ENCODE measurements at places on chromosomes 12 and 14.

DNA sequence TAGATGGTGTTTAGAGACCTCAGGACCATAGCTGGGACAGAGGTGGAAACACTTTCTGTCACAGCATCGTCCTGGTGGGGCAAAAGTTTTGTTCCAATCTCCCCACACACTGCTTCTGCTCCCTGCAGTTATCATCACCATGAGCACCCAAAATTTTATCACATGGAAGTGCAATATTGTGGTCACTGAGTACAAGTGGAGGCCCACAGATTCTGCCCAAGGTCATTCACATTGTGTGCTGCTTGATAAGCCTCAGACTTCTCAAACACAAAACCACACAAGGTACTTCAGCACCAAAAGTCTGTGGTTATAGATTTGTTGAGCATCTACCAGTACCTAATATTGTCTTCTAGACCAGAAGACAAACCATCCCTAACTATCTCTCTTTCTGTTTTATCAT lies 554 bp upstream of the KRT77 start:
- no peak for DNase-seq

- no peak for DNase-seq
Observed at GRCh38 chr12:3458041-3458440, 33.0 kb upstream of the PRMT8 start.

- no peak for DNase-seq
Observed at GRCh38 chr14:81211844-81212243, 8.9 kb downstream of the GTF2A1 start.

- no peak for DNase-seq
Observed at GRCh38 chr12:52434081-52434733, at the start of gene KRT75. TSS of gene KRT75 (minus strand) at chr12:52434371. CDS start at chr12:52434304, 67 bp downstream.

DNA sequence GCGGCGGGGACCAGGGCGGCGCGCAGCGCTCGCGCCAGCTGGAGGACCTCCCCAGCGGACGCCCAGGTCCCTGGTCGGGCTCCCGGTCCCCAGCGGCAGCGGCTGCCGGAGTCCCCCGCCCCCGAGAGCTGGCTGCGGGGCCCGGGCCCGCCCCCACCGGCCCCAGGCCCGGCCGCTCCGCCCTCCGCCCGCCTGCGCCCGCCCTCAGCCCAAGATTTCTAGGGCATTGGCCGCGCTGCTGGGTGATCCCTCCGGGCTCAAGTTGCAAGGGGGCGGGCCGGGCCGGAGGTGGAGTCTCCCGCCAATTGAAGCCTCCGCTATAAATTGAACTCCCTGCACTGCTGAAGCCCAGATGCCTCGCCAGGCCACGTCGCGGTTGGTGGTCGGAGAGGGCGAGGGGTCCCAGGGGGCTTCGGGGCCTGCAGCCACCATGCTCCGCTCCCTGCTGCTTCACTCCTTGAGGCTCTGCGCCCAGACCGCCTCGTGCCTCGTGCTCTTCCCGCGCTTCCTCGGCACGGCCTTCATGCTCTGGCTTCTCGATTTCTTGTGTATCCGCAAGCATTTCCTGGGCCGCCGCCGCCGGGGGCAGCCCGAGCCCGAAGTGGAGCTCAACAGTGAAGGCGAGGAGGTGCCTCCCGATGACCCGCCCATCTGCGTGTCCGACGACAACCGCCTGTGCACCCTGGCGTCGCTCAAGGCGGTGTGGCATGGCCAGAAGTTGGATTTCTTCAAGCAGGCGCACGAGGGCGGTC lies at the start of gene DIO3:
Gene DIO3, plus strand, starts transcription at position 351 of the 752 bp plus-strand sequence.
- DNase-seq = no peak

DNA sequence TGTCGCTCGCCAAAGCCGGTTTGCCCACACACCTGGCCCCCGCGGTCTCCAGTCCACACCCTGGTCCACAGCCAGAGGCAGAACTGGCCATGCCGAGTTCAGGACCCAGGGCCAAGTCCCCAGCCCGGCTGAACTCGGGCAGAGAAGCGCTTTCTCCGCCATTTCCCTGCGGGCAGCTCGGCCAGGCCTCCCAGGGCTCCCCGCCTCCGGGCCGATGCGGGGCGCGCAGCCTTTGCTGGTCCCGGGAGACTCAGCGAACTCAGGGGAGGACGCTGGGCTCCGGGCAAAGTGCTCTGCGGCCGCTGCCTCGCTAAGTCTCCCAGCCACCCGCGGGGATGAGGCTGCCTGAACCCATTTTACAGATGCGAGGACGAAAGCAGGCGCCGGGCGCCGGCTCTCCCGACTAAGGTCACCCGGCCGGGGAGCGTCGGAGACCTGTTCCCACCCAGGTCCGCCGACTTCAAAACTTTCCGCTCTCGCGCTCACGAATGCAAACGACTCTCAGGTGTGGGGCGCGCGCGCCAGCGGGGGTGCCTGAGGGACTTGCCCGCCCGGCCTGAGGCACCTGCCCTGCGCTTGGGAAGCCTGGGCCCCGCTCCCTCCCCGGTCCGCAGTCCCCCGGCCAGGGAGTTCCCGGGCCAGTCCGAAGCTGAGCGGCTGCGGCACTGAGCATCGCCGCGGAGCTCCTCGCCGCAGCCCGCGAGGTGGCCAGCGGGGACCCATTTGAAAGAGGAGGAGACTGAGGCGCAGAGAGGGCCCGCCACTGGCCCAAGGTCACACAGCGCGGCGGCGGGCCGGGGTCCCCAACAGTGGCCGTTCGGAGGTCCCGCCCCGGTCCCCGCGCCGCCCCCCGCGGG lies 627 bp downstream of the TESC start:
- peak; percentile 62 for DNase-seq

DNA sequence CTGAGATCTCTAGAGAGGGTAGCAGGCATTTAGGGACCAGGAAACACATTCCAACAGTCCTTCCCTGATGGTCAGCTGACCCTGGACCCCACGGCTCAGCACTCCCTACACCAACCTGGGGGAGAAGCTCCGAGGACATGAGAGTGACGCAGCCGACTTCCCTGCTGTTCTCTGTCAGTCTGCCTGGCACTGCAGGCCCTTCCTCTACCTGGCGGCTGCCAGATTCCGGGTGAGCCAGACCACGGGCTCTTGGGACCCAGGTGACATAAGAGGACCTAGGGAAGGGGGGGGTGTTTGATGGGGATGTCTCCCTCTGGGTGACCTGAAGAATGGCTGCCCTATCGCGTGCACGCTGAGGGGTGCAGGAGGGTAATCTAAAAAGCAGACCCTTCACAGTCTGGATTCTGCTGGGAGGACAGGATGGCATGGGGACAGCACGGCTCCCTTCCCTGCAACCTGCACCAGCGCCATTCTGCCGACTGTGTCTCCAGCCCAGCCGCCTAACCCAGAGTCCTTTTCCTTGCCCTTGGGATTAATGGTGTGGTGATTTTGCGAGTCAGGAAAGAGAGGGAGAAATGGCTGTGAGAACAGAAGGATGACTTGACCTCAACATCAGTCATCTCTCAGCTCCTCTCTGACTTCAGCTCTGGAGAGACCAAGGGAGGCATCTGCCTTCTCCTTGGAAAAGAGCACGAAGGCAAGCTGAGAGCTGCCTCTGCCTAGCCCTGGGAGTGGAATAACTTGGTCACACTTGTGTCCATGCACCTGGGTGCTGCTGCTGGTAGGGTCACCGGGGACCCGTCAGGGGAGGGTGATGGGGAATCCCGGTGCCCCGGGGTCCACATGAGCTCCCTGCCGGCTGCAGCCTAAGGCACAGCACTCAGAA lies 158.5 kb downstream of the CALM1 start:
- no peak for DNase-seq

- DNase-seq = no peak
Observed at GRCh38 chr12:13486794-13487193, 290.3 kb downstream of the EMP1 start.

DNA sequence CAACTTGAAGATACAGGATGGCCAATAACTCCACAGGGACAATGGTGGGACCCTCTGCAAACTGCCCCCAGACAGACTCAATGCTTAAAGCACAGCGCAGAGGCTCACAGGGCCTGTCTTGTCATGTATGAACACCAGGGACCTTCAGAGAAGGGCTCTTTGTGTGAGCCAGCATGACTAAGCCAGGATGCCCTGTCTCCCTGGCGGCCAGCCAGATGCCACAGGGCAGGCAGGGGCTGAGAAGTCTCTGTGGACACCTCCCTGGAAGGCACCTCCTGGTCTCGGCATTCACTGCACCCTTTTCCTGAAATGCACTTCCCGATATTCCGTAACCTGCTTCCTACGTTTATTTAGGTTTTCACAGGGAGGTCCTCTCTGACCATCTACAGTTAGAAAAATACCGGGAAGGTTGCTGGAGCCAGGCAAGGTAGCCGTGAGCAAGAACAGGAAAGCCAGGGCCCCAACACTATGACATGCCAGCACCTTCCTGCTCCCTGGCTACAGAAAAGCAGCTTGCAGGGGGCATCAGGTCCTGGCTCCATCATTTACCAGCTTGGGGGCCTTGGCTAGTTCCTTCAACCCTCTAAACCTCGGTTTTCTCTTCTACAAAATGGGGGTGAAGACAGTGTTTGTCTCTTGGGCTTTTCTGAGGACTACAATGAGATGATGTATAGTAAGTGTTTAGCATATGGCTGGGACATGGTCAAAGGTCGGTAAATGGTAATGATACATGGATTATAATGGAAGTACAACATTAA lies 65.0 kb downstream of the PITPNM2 start:
- peak; percentile 33 for DNase-seq

DNA sequence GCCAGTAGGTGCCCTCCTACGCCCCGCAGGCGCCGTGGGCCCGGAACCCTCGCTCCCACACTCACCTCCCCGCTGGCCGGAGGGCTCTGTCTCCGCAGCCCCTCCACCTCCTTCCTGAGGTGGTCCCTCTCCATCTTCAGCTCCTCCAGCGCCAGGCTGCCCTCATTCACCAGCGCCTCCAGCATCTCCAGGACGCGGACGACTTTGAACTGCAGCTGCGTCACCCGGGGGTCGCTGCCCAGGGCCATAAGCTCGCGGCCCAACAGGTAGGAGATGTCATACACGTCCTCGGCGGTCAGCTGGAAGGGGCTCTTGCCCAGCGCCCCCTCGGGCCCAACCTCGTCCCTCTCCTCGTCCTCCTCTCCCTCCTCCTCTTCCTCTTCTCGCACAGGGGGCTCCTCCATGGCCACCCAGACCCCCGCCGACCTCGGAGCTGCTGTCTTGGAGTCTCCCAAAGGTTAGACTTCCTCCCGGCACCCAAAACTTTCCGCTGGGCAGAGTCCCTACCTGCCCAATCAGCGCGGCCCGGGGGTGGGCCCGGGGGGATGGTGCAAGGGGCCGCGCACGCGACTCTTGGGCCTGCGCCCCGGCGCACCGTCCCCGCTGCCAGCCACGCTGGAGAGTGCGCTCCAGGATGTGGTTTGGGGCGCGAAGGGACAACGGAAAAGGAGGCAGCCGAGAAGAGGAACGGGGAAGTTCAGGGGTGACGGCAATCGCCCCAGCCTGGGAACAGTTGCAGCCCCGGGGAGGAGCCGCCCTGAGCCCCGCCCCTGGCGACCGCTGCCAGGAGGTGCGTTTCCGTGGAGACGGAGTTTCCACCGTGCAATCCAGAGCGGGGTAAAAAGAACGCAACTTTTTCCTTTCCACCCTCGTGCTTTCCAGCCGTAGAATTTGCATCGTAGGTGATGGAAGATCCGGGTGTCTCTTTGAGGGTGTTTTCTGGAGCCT lies at the start of gene RILPL2:
Gene RILPL2, minus strand, starts transcription at position 668 of the 948 bp plus-strand sequence. Its CDS starts 264 bp downstream, at position 404.
- DNase-seq = peak; percentile 96

GRCh38 chr12:119809023-119809422 lies 68.1 kb downstream of the CIT start:
- DNase-seq = no peak

DNA sequence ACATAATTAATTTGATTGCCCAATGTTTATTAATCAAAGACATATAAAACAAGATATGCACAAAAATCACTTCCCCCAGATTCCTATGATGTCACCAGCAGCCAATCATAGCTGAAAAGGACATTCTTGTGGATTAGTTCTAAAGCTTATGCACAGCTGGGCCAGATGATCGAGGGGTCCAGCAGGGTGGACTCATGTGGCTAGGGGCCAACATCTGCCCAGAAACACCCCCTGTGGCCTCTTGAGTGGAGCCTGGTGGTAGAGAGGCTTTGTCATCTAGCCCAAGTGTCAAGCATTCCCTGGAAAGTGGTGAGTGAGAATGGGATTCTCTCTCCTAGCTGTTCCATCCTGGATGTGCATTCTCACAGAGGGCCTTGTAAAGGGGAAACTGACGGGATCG lies 590.0 kb downstream of the BCL11B start:
- DNase-seq = no peak

GRCh38 chr12:29634057-29634456 lies 136.6 kb upstream of the OVCH1 start:
- no peak for DNase-seq

GRCh38 chr12:80707126-80707829 lies at the start of gene MYF6:
TSS of gene MYF6 (plus strand) at chr12:80707634. CDS start at chr12:80707720, 86 bp downstream.
- DNase-seq = no peak

DNA sequence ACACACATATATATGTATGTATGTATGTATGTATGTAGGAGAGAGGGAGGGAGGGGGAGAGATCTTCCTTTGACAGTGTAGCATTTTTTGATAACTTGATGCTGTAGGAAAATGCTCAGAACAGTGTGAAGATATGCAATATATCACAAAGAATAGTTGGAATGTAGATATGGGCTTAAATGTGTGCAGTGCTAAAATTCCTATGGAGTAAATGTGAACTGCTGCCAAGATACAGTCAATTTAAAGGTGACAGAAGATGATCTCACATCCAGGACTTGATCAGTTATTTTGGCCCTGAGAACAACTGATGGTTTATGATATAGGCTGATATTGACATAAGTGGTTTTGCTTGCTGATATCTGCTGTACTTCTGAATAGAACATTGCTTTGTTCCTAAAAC lies 84.2 kb downstream of the DAAM1 start:
- DNase-seq = no peak

DNA sequence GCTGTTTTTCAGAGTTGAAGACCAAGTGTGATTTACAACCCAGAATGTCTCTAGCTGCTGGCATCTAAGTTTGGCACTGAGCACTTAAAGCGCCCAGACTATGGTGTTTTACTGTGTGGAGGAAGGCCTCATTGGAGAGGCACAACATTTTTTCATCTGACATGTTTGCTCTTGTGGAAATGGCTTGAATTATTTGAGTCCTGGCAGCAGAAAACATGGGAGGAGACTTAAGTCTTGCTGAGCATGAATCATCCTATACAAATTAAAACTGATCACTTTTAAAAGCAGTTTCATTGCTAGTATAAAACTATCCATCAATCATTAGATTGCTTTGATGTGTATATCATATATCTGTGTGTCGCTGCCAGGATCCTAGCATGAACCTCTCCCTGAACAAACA lies 85.9 kb upstream of the REP15 start:
- DNase-seq = no peak

GRCh38 chr12:57237596-57237931 lies 8.1 kb downstream of the SHMT2 start:
- peak; percentile 41 for DNase-seq

DNA sequence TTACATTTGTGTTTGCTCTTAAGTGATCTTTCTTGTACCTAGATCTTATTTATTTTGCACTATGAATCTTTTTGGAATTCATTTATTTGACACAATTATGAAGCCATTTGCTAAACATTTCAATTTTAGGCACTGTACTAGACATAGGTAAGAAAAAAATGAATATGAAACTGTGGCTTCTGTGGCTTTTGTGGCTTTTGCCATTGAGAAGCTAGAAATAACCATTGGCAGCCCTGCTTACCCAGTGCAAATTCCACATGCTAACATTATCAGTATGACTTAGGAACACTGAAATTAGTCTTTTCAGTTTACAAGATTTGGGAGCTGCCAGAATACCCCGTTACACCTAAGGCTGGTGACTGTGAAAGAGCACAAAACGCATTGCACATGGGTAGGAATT lies 60.1 kb downstream of the FSCB start:
- DNase-seq = no peak
